ENCODE measurements at places on chromosomes 2 and 18.

DNA sequence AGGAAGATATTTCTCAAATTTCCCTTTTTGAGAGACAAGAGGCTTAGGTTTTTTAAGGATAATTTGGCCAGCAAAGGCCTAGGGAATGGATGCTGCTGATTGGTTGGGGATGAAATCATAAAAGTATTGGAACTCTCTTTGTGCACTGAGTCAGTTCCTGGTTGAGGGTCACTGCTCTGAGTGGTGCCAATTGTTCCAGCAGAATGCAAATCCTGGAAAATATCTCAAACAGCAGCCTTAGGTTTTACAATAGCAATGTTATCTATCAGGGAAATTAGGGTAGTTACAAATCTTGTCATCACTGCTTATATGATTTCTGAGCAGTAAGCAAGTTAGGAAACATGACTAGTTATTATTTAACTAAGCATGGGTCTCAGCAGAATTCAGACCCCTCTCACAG lies 96.2 kb downstream of the RAD51AP2 start:
- no peak for DNase-seq

- DNase-seq: no peak
These were observed 38.5 kb downstream of the NCK2 start for GRCh38 chr2:105783151-105783738.

DNA sequence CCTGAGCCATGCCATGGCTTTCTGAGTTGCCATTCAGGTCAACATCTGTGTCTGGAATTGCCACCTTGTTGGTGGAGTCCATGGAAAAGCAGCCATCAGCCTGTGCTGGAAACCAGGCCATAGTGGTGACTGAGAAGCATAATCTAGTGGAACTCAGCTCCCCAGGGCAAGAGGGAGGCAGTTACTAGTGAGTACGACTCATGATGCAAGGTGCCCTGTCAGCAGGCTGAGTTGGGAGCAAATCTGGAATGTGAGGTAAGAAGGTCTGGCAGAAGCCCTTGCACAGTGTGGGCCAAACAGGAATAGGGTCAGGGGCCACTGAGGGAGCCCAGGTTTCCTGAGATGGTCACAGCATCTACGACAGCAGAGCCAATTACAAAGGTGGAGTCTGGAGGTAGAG lies 37.1 kb downstream of the SULT1C2 start:
- DNase-seq: no peak

- DNase-seq: no peak
These were observed 40.1 kb downstream of the KCNF1 start for GRCh38 chr2:10951558-10952414.

GRCh38 chr2:99975386-99975785 lies 167.0 kb downstream of the AFF3 start:
- DNase-seq: no peak

GRCh38 chr18:76875390-76876325 lies 53.3 kb downstream of the ZNF236 start:
- DNase-seq: no peak

DNA sequence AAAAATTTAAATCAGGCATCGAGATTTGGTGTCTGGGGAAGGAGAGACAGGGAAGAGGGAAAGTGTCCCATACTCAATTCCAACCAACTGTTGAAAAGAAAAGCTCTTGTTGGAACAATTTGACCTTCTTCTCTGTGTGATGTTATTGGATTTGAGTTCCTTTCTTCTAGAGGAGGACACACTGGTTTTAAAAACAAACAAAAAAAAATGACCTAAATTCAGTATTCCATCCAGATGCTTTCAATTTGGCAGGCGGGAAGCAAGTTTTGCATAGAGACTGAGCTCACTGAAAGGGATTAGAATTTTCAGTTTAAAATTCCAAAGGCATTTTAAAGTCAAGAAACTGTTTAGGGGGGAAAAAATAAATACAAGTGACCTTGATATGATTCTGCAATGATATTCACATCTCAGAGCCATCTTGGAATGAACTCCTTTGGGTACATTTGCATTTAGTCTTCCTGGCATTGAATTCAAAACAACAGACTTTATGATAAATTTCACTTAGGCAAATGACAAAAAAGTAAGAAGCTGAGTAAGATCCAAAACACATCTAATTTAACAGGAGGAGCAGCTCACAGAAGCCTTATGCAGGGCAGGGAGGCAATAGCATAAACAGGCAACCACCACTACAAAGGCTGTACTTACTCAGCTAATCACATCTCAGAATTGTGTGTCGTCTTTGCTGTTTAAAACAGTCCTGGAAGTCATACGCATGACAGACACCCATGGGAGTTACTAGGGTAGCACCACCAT lies 126.8 kb downstream of the CDH20 start:
- no peak for DNase-seq

DNA sequence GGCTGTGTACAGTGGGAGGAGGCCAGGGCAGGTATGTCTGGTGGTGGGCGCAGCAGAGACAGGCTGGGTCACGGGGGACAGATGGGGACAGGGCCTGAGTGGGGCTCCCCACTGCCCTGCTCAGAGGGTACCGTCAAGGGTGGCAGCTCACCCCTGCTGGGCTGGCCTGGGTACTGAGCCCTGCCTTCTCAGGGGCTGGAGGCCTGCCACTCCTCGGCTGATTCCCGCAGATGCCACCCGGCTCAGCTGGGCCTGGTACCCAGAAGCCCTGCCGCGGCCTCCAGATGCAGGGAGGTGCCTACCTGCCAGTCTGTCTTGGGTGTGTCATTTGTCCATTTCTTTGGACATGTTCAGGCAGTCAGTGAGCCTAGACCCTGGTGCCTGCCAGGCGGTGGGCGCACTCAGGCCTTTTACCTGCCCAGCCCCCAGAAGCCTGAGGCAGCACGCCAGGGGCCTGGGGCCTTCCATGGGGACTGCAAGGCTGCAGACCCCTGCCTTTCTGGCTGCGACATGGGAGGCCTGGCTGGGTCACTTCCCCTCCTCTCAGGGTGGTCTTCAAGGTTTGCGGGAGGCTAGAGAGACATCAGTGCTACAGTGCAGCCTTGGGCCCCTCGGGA lies 3.3 kb downstream of the SNORC start:
- no peak for DNase-seq

DNA sequence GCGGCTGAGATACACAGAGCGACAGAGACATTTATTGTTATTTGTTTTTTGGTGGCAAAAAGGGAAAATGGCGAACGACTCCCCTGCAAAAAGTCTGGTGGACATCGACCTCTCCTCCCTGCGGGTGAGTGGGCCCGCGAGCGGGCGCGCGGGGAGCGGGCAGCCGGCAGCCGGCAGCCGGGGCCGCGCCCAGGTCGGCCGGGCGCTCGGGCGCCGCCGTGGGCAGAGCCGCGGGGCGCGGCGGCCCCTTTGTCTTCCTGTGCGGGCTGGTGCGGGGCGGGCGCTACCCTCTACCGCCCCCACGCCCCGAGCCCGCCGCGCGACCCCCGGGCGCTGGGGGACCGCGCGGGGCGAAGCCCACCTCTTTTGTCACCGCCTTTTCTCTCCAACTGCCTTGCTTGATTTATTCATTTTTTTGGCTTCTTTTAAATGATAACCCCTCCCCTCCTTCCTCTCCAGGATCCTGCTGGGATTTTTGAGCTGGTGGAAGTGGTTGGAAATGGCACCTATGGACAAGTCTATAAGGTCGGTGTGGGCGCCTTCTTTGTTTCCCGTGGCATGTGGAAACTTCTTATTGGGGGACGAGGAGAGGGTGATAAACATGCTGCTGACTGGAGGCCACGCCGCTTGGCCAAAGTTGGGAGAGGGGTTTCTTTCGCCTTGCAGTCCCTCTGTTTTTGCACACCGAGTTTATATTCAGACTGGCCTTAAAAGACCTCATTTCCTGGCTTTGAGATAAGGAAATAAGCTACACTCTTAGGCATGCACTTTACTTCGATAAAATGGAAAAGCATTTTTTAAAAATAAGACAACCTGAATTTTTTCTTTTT lies 722 bp downstream of the MAP4K4 start:
- DNase-seq: no peak

- DNase-seq: no peak
These were observed 69.3 kb downstream of the NEDD4L start for GRCh38 chr18:58113337-58113736.

GRCh38 chr18:10530852-10531251 lies 5.0 kb downstream of the NAPG start:
- no peak for DNase-seq

DNA sequence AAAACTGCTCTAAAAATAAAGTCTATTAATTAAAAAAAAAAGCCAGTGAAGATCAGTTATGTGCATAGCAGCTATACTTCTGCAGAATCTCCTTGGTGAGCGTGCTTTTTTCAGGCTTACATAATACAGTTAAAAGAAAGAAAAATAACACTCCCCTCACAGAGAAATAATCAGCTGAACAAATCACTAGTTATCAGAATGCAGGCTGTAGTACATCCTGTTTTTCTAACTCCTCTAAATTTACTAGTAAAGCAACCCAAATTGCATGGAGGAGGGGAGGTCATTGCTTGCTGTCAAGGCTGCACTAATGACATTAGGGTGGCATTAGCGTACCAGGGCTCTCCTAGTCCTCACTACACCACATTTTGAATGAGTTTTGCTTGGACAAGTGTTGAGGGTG lies 192.2 kb downstream of the PLCL1 start:
- DNase-seq: no peak

GRCh38 chr18:58080451-58080850 lies 36.4 kb downstream of the NEDD4L start:
- DNase-seq: no peak

DNA sequence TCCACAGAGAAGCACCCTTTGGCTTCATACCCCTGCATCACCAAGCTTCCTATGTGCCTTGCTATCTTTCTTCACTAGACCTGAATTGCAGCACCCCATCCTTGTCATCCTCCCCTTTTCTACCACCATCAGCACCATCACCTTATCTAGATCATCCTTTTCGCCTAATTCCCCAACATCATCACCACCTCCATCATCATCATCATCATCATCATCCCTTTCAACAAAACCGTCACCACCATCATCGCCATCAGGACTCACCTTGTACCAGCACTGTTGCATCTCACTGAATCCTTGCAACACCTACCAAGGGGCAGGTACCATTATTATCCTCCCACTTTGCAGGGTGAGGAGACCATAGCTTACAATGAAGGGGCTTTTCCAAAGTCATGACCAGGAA lies 10.8 kb upstream of the ECEL1 start:
- no peak for DNase-seq

DNA sequence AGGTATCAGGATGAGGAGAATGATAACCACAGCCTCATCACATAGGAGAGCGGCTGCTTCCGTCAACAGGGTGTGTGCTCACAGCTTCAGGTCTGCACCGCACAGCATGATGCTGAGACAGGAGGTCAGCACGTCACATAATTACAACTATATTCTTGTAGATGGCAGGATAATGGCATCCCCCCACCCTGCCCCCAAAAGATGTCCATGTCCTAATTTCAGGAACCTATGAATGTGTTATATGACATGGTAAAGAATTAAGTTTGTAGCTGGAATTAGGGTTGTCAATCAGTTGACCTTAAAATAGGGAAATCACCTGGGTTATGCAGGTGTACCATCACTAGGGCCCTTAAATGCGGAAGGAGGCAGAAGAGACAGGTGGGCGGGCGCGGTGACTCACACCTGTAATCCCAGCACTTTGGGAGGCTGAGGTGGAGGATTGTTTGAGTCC lies 73.9 kb downstream of the ARL4C start:
- no peak for DNase-seq

- no peak for DNase-seq
These were observed 20.9 kb downstream of the NCK2 start for GRCh38 chr2:105765415-105766299.

DNA sequence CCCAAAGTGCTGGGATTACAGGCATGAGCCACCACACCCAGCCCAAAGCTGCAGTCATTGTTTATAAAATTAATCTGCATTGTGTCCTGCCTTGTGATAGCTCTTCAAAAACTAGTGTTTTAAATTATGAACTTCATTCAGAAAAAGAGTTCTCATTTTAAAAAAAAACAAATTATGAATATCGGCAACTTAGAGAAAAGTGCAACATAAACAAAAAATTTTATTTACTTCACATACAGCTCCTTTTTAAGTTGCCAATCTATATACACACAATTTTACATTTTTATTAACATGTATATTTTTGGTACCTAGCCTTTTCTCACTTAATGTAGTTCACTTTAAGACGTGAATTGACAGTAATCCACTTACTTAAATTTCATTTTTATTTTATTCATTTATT lies 46.9 kb downstream of the GEMIN6 start:
- DNase-seq: no peak

GRCh38 chr18:35491700-35492077 lies 6.1 kb downstream of the INO80C start:
- DNase-seq: no peak

DNA sequence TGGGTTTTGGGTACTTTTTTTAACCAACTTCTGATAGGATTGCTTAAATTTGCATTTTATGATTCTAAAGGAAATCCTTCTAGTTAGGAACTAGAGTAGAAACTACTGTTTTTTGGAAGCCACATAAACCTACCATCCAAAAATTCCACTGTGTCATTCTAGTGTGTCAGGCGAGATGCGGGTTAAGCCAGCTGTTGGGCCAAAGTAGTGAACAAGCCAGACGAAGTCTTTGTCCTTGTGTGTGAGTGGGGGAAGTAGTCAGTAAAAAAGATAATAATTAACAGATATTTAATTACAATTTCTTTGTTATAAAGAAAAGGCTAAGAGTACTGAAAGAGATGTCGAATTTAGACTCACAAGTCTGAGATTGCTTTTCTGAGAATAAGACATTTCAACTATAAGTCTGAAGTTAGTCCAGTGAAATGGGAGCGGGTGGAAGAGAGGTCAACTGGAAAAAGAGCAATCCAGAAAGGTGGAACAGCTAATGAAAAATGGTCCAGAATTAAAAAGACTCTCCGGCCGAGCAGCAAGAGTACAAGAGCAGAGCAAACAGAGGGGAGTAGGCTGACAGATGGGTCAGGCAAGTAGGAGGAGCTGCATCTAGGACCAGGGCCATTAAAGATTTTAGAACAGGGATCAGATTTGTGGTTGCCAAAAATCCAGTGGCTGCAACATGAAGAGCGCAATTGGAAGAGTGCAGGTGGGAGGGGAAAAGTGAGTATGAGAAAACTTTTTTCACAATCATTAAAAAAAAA lies 1.5 kb downstream of the EPB41L5 start:
- DNase-seq: no peak

- DNase-seq: no peak
These were observed 342.6 kb downstream of the CELF4 start for GRCh38 chr18:37222999-37223378.

- no peak for DNase-seq
These were observed 22.6 kb downstream of the ADD2 start for GRCh38 chr2:70745276-70745825.

DNA sequence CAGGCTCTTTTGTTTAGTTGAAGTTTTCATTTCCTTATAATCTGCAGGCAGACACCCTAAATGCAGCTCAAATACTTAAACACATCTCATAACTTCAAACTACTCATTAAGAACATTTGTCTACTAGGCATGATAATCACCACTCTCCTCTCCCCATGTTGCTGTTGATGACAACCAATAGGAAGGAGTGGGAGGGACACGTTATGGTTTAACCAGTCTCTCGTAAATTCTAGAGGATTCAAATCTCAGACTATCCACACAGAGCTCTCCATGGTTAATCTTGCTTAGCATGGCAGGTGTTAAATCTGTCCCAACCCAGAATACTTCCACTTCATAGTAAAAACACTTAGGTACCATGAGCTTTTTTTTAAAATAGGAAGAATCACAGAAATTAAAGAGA lies 127.4 kb upstream of the AQP4 start:
- DNase-seq: no peak
